ENCODE measurements at places on chromosomes 7 and 10.

- no peak for DNase-seq
Observed at GRCh38 chr10:32279795-32280194, 67.2 kb downstream of the EPC1 start.

- no peak for DNase-seq
Observed at GRCh38 chr7:22697876-22698606, 29.0 kb upstream of the IL6 start.

DNA sequence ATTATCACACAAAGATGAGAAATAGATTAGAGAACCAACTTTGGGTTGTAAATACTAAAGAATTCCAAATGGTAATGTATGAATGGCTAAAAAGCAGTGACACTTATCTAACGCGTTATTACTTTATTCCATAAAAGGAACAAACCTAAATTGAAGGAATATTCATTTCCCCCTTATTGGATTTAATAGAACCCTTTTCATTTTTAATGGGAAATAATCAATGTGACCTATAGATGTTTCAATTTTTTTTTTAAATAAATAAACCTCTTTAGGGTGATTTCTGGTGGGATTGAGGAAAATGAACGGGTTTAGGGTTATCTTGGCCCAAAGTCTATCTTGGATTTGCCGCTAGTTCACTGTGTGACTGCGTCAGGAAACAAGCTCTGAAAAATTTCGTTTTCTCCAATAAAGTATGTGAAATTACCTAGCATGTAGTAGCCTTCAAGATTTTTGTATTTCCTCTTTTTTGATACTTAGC lies 1.9 kb upstream of the ACBD5 start:
- no peak for DNase-seq

- DNase-seq: no peak
Observed at GRCh38 chr7:113154117-113154516, 35.8 kb upstream of the SMIM30 start.

DNA sequence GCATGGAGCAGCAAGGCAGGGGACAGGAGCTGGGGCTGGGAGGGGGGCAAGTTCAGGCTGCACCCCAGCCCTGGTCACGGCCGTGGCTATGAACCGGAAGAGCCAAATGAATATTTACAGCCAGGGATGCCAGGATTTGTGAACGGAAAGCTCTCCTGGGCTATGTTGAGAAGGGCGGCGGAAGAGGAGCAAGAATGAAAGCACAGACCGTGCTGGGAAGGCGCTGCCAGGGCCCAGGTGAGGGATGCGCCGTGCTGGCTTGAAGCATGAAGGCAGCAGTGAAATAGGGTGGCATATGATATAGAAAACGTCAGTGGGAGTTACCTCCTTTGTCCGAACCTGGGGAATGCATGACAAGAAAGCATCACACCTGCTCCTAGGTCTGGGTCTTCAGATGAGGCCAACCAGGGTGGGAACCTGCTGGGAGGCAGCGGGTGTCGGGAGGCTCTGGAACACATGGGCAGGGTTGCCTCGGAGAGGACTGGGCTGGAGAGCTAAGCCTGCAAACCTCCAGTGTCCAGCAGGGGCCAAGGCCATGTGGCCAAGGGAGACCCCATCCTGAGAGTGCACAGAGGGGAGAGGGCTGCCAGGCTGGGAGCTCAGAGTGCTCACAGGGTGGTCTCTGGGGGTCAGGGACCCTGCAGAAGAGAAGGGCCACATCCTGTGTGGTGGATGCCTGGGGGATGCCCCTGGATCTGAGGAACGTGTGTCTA lies 120.6 kb upstream of the TCERG1L start:
- no peak for DNase-seq

- no peak for DNase-seq
Observed at GRCh38 chr7:38512704-38513103, 118.5 kb downstream of the AMPH start.

- DNase-seq: no peak
Observed at GRCh38 chr10:121690152-121690848, 92.1 kb upstream of the FGFR2 start.

GRCh38 chr10:5547931-5548660 lies 23.3 kb downstream of the CALML3 start:
- DNase-seq: no peak

All from stimulated activated CD4-positive, alpha-beta T cell treated with anti-CD3 and anti-CD28 coated beads, Interleukin-4, amount 100 ng/mL, for 1 hour (primary cell).